ENCODE measurements at places on chromosomes 3 and 15.

- no peak for DNase-seq
Observed at GRCh38 chr3:72665701-72666446, 182.4 kb downstream of the SHQ1 start.

DNA sequence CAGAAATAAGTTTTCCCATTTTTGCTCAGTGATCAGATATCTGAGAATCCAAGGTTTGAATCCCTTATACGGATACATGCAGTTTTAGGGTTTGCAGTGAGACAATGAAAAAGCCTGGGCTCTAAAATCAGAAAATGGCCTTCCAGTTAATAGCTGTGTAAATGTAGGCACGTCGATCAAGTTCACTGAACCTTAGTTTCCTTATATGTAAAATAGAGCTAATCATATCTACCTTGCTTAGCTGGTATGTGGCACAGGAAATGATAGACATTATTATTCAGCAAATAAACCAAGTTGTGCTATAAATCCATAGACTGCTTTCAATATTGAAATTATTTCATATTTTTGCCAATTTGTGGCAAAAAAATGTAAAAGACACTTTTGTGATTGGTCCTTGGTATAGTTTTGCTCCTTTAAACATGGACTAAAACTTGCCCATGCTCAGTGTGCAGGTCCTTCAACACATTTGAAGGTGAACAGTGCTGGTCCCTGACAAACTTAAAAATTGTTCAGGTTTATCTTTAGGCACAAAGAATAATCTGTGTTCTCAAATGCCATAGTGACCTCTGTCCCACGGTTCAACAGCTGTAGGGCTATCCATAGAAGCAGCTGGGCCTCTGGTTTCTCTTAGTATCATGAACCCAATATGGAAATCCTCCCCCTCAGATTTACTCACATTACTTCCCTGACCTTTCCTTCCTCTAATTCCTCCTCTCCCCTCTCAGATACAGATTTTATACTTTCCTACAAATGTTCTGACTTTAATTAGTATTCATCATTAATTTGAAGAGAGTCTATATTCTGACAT lies 51.0 kb downstream of the CCDC54 start:
- no peak for DNase-seq

DNA sequence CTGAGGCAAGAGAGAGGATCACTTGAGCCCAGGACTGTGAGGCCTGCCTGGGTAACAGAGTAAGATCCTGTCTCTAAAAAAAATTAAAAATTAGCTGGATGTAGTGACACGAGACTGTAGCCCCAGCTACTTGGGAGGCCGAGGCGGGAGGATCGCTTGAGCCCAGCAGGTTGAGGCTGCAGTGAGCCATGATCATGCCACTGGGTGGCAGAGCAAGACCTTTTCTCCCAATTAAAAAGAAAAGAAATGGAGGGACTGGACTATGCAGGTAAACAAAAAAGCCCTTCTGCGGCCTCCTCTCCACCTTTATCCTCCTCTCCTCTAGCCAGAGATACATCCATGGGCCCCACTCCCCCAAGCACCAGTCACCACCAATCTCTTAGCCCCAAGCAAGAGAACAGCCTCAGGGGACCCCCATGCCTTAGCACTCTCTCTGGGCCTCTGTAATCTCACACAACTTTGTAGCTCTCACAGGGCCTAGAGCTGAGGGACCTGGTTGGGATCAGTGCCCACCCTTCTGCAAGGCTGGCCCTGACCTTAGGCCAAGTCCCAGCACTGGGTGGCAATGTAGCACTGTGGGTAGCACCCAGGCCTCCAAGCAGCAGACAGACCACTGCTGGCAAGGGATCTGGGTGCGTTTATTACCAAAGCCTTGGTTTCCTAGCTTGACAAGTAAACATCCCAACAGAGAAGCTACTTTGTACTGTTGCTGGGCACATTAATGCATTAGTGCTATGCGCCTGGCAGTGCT lies 43.4 kb downstream of the FAM174B start:
- peak; percentile 27 for DNase-seq

DNA sequence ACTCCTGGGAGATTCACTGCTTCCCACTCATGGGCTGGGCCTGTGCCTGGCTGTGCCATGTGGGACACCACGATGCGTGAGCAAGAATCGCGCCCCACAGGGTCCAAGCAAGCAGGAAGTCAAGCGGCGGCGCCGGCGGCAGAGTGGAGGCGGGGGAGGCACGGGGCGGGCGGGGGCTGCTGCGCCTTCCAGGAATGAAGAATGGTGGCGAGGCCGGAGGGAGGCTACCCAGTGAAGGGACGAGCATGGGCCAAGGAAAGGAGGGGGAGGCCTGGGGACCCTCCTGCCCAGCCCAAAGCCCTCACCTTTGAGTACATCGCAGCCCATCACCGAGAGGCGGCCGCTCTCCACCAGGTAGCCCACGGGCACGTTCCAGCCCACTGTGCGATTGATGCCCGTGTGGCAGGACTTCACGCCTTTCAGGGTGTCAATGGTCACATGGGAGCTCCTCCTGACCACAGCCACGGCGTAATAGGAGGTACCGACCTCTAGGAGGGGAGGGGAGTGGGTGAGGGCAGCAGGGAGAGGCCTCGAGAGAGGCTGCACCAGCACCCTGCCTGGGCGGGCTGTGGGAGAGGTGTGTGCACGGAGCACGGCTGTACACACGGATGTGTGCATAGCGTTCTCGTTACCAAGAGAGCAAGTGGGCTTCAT lies 5.5 kb downstream of the MELTF start:
- peak; percentile 52 for DNase-seq

GRCh38 chr3:191131305-191131704 lies 67.7 kb upstream of the OSTN start:
- DNase-seq = no peak

DNA sequence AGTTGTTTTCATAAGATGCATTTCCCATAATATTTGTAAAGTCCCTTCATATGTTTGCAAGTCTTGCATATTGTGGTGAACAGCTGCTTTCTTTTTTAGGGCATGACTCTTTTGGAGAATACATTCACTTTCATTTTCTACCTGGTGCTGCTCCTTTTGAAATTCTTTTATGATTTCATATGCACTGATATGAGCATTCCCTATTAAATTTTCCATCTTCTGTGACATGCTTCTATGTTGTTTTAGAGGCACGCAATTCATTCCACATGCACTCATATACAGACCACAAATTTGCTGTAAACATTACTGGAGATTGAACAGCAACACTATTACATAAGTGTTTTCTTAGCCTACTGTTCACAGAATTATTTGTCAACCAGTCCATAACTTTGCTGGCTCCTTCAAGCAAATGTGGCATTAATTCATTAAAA lies 92.8 kb upstream of the TNFSF10 start:
- no peak for DNase-seq

DNA sequence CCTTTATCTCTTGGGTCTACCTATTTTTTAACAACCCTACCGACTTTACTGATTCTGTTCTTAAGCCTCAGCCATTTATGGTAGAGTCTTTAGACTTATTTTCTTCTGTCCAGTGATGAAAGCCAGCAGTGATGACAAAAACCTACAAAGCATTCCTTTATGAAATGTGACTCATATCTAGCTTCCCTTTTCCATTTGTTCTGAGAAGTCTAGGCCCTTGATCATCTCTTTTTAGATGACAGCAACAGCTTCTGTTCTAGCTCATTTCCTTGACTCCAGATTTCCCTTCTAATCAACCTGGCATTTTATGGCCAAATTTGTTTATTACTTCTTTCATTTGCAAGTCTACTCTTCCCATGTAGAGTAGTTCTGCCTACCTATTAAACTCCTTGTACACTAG lies 36.1 kb downstream of the CFAP44 start:
- no peak for DNase-seq

- peak; percentile 59 for DNase-seq
Observed at GRCh38 chr3:155554777-155555451, 190.0 kb downstream of the PLCH1 start.

- DNase-seq = no peak
Observed at GRCh38 chr15:60899322-60899966, 329.7 kb downstream of the RORA start.

DNA sequence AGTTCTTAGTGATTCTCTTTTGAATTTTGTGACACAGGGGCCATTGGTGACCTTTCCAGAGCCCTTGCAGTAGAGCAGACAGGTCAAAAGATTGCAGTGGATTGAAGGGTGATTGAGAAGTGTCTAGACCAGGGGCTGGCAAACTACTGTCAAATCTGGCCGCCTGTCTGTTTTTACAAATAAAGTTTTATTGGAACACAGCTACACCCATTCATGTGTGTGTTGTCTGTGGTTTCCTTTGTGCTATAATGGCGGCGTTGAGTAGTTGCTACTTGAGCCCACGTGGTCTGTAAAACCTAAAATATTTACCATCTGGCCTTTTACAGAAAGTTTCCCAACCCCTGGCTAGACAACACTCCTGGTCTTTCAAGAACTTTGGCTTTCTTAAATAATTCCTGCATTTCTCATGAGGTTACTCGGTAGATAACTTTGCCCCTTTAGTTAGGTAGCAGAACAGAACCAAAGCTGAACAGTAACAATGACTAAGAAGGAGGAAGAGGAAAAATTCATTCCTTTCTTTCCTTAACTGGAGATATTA lies 265.1 kb upstream of the NR2E3 start:
- DNase-seq = no peak

Data from islet precursor cell (in vitro differentiated cells).